NCI-H526 treated with DMSO at 0.1 percent for 48 hours (cell line): ENCODE measurements at places on chromosomes 13 and 19.

- DNase-seq, result no peak
Observed at GRCh38 chr13:107373551-107373950, 805.6 kb upstream of the ARGLU1 start.

- DNase-seq, result no peak
Observed at GRCh38 chr19:9871626-9872338, 36.7 kb downstream of the PIN1 start.

DNA sequence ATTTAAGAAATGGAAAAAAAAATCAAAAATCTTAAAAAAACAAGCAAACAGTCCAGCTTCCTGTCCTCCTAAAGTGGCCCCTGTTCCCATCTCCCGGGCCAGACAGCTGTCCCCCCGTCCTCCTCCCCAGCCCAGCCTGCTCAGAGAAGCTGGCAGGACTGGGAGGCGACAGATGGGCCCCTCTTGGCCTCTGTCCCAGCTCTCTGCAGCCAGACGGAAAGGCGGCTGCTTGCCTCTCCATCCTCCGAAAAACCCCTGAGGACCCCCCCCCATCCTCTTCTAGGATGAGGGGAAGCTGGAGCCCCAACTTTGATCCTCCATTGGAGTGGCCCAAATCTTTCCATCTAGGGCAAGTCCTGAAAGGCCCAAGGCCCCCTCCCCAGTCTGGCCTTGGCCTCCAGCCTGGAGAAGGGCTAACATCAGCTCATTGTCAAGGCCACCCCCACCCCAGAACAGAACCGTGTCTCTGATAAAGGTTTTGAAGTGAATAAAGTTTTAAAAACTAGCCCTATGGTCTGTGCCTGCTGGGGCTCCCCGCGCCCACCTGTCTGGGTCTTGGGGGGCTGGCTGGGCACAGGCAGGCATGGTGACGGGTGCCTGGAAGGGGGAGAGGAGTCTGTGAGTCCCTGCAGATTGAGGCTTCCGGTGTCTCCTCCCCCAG lies 3.8 kb downstream of the GADD45GIP1 start:
- DNase-seq, result no peak

DNA sequence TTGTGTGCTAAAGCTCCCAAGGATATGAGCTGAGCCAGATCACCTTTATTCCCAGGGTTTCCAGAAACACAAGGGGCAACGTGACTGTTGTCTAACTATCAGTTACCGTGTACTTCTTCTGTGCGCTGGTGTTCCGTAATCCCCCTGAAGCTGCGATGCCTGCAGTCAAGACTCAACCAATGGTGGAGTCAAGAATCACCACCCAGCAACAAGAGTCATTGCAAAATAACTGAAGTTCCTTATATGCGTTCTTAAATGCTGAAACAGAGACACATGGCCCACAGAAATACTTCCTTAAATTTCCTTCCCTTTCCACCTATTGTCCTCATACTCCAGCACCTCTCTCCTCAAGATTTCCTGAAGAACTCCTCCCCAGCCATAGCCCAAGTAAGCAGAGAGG lies 200.2 kb downstream of the KATNAL1 start:
- no peak for DNase-seq

GRCh38 chr13:100306030-100306429 lies 217.1 kb downstream of the PCCA start:
- no peak for DNase-seq

DNA sequence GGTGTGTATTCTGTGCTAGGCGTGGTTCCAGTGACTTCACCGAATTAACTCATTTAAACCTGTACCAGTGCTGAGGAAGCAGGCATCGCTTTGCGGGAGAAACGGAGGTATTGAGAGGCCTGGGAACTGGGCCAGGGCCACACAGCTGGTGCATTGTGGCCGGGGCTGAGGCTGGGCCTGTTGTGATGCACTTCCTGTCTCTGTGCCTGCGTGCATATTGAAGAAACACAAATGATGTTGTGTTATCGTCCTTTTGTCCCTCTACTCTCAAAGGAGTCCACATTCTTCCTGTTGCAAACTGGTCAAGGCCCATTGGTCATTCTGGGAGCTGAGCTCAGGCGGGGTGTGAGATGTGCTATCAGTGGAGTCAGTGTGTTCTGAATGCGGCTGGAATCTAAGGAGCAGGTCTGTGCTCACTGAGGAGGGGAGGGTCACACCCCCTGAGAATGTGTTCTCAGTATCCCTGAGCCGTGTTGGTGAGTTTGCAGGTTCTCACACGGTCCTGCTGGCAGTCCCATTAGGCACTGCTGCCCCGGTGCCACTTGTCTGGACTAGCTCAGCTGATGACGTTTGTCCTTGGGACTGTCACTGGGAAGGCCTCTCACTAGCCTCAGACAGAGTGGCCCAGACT lies 62.1 kb downstream of the ARHGEF7 start:
- no peak for DNase-seq

DNA sequence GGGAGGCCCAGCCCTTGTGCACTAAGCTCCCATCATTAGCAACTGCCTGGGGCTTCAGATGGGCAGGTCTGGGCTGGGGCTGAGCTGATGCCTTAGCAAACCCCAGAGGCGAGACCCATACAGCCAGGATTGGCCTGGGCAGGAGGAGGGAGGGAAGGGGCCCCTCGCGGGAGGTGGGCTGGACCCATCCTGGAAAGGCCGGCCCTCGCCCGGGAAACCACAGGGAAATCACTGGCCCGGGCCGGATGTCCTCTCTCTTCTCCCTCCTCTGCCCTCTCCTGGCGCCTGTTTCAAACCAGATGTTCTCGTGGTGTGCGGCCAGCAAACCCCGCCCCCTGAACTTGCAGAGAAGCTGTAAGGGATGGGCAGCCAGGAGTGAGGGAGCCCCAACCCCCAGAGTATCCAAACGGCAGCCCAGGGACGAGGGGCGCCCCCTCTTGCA lies 43.1 kb downstream of the TMEM255B start:
- peak; percentile 30 for DNase-seq

GRCh38 chr13:110589793-110590390 lies 25.5 kb upstream of the NAXD start:
- no peak for DNase-seq

GRCh38 chr19:51257471-51257870 lies 6.6 kb downstream of the SIGLECL1 start:
- DNase-seq, result no peak

DNA sequence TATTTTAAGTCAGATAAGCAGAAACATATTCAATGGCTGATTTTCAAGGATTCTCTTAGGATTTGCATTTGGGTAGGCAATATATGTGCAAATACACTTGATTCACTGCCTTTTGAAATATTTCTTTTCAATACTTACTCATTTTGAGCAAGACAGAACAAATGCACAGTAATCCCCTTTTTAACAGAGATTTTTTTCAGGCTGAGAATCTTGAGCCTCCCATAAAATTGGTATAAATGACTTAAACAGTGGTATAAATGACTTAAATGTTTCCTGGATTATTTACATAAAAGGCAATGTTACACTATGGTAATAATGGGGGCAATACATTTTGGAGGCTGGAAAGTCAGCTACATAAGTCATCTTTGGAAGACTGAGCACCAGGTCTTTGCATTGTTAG lies 389.0 kb downstream of the OLFM4 start:
- DNase-seq, result no peak

DNA sequence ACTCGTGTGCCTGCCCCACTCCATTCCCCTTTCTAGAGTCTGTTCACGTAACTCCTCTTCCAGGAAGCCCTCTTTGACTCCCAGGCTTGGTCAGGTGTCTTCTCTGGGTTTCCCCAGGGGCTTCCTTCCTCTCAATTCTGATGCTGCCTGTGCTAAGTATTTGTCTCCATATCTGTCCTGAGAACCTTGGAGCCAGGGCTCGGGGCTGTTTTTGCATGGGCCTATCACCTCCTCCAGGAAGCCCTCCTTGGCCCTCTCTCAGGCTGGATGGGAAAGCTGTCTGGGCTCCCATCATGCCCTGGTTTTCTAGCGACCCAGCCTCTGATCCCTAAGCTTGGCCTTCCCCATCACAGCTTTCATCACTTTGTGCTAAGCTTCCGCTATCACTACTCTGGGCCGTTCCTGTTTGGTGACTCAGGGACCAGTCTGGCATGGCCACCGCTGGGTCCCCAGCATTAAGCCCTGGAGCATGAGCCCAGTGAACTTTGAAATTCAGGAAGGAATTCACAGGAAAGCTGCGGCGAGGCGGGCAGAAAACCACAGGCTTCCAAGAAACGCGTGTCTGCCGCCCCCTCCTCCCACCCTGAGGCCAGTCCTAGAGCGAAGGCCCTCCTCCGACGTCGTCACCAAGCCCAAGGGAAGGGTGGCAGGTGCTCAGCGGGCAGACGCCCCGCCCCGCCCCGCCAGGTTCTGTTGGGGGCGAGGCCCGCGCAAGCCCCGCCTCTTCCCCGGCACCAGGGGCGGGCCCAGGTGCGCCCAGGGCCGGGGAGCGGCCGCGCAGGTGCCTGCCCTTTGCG lies 486 bp upstream of the SPINT2 start:
- peak; percentile 92 for DNase-seq

- DNase-seq, result no peak
Observed at GRCh38 chr19:4042064-4042730, 24.5 kb downstream of the ZBTB7A start.

DNA sequence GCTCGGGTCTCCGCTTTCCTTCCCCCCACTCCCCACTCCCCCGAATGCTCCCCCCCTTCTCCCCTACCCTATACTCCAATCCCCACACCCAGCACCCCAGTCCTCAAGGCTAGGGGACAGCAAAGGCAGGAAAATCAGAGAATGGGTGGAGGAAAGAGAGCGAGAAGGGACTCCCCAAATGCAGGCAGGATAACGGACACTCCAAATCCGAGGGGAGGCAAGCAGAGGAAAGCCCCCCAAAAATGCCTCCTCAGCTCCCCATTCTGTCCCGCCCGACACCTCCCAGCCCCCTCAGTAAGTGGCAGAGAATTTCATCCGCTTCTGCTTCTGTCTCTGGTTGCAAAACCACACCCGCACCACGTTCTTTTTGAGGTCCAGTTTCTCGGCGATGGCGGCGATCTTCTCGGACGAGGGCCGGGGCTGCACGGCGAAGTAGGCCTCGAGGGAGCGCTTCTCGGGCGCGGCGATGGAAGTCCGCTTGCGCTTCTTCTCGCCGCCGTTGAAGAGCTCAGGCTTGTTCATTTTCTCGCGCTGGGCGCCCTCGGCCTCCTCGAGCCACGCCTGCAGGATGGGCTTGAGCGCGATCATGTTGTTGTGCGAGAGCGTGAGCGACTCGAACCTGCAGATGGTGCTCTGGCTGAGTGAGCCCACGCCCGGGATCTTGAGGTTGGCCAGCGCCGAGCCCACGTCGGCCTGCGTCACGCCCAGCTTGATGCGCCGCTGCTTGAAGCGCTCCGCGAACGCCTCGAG lies 2.1 kb downstream of the POU4F1 start:
- DNase-seq, result no peak

GRCh38 chr13:46086421-46086922 lies 18.4 kb downstream of the CPB2 start:
- DNase-seq, result no peak

- DNase-seq, result no peak
Observed at GRCh38 chr19:4108767-4109625, 14.9 kb downstream of the MAP2K2 start.

DNA sequence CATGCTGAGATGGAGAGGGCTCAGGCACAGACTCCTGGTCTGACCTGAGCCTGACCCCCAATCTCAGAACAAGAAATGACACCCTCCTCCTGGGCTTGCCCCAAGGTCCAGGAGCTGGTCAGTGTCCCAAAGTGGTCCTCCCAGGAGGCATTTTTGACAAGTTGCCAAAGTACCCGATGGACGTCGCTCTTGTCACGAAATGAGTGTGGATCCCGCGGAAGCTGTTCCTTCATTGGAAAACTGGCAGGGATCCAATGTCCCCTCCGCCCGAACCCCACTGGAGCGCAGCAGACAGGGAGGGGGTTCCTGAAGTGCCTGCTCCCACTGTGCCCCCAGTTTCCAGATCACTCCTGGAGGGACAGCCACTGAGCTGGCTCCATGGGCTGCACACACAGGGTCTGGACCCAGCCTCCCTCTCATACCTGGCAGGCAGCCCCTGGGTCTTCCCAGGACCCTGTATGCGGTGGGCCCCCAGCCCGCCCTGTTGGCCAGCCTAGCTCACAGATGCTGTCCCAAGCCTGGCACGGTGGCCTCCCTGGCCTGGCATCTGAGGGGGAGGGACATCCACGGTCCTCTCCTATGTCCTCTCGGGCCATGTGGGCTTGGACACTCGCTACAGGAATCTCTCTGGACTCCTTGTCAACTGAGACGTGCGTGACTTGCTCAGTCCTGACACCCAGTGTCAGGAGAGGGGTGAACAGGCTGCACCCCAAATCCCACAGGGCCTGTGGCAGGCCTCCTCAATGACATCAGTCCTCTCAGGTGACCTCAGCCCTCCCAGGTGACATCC lies 12.8 kb upstream of the ZNF14 start:
- DNase-seq, result no peak

DNA sequence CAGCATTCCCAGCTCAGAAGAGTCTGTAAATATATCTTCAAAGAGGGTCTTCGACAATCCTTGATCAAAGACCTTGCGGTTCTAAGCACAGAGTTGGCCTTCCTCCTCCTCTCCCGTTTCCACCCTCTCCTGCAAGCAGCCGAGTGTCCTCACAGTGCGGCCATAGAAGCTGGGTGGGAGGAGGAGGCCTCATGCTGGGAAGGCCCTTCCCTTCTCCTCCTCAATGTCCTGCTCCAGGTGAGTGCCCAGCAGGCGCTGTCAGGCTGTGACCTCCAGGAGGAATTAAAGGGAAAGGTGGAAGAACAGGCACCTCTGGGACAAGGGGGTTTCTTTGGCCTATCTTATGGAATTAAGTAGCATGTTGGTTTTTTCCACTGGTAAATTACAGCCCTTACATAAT lies 674.2 kb upstream of the ARGLU1 start:
- DNase-seq, result no peak

DNA sequence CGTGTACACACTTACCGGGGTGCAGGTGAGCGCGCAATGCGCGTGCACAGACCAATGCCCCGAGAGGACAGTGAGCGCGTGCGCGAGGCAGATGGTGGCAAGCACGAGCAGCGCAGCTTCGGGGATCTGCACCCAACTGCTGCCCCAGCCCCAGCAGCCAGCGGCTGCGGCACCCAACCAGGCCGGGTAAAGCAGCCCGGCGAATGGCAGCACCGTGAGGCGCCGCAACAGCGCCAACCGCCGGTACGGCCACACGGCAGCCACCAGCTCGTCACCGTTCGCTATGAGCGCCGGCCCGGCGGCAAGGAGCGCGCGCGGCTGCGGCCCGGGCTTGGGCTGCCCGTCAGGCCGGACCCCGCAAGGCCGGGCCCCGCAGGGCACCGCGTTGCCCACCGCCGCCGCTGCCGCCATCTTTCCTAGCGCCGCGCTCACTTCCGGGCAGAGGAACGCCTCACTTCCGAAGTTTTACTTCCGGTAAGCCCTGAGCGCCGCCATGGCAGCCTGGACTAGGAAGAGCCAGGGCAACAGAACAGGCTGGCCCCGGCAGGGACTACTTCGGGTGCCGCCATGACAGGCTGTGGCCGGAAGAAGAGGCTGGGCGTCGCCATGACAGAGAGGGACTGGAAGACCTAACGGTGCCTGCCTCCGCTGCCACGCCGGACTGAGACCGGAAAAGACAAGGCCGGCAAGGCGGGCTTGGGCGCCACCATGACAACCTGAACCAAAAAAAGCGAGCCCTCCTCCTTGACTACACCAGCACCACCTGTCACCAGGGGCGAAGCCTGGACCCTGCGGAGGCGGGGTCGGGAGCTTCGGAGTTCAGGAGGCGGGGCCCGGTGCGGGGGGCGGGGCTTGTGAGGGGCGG lies at the start of gene ATP13A1:
Gene ATP13A1, minus strand, starts transcription at position 421 of the 865 bp plus-strand sequence. Its CDS starts 10 bp downstream, at position 411.
- DNase-seq, result peak; percentile 87
